Stomach (tissue), 19 donors: ENCODE measurements at places on chromosomes 1 and 21.

DNA sequence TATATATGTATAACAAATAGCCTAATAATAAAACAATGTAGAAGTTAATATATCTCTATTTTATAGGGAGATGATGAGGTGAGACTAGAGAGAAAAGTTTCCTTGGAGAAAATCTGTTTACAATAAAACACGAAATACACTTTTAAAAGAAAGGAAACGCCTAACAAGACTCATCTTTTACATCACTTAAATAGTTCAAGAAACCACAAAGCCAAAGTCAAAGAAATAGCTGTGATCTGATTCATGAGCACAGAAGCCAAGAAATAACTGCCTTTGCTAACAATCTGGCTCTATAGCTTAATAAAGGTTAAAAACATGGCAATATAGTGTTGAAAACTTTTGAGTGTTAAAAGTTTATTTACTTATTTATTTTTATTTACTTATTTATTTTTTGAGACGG is 61.5 kb downstream of the TOR3A start:
- peaks cover 6% of the 10 kb centered on the region for H3K36me3 ChIP-seq
- peaks cover 12% of the 10 kb centered on the region for H3K4me1 ChIP-seq
- no peak overlapping the region for H3K27ac ChIP-seq

DNA sequence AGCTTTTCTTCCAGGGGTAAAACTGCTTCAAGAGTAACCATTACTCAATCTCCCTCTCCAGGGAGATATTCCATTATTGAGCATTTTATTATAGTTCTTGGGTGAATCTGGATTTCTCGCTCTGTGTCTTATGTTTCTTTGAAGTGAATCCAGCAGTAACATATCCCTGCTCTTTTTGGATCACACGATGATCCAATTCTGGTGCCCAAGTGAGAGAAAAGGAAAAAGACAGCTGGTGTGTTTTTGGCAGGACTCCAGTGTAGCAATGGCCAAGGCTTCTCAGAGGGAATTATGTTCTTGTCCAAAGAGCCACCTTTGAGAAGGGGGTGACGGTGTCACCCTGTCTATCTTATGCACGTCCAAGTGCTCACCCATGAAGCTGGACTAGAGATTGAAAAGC is 140.3 kb upstream of the ERRFI1 start:
- H3K27me3 ChIP-seq: no peaks in the 10 kb centered on the region
- H3K4me3 ChIP-seq: no peak overlapping the region
- peak overlapping the region; percentile 13 for H3K27ac ChIP-seq
- no peak for DNase-seq

GRCh38 chr1:91450260-91450659 is 45.6 kb upstream of the HFM1 start:
- no peak overlapping the region for H3K27ac ChIP-seq
- no peaks in the 10 kb centered on the region for H3K36me3 ChIP-seq
- H3K4me3 ChIP-seq: no peak overlapping the region

DNA sequence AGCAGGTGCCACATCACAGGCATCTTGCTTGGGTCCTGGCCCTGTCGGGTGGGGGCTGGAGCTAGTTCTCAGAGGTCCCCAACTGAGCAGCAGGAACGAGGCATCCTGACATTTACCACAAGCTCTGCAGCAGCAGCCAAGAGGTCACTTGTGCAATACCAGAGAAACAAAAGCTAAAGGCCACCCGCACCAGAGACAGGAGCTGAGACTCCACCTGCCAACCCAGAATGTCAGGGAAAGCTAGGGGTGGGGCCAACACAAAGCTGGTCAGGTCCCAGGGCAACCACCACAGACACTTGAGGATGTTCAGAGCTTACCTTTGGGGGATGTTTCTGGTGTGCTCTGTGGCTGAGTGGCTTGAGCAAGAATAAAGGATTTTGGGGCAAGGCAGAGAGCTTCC is 13.6 kb upstream of the SYT6 start:
- no peak for DNase-seq
- no peaks in the 10 kb centered on the region for H3K36me3 ChIP-seq
- no peak overlapping the region for H3K4me3 ChIP-seq

GRCh38 chr1:11539850-11540772 is 61.2 kb downstream of the DISP3 start:
- DNase-seq: no peak
- no peak overlapping the region for H3K27ac ChIP-seq
- H3K4me3 ChIP-seq: no peak overlapping the region
- H3K4me1 ChIP-seq: no peaks in the 10 kb centered on the region
- H3K36me3 ChIP-seq: no peaks in the 10 kb centered on the region
- H3K27me3 ChIP-seq: no peaks in the 10 kb centered on the region

DNA sequence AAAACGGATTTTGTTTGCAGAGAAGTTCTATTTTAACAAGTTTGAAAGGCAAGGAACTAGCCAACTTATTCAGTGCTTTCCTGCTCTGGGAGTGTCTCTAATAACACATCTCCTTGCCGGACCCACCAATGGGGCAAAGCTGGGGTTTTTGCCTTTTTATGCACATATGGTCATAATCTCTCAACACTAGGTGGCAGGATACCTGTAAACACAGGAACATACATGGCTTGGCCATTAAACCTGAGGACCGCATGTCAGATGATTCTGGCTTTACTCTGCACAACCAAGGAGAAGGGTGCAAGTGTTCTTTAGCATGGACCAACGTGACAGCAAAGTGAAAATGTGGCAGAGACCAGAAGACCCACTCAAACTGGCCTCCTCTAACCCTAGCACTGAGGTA is 4.9 kb downstream of the TMEM9 start:
- no peak overlapping the region for H3K4me3 ChIP-seq
- H3K4me1 ChIP-seq: peaks cover 27% of the 10 kb centered on the region
- no peak overlapping the region for H3K27ac ChIP-seq
- H3K36me3 ChIP-seq: peaks cover 64% of the 10 kb centered on the region

GRCh38 chr1:17475752-17476151 is 36.3 kb upstream of the RCC2 start:
- H3K27ac ChIP-seq: no peak overlapping the region
- H3K4me3 ChIP-seq: no peak overlapping the region
- H3K36me3 ChIP-seq: no peaks in the 10 kb centered on the region
- H3K4me1 ChIP-seq: no peaks in the 10 kb centered on the region
- H3K27me3 ChIP-seq: no peaks in the 10 kb centered on the region

GRCh38 chr1:208040821-208041297 is 129.9 kb upstream of the CD34 start:
- peaks cover 9% of the 10 kb centered on the region for H3K4me1 ChIP-seq
- DNase-seq: no peak
- no peak overlapping the region for H3K4me3 ChIP-seq
- H3K27ac ChIP-seq: no peak overlapping the region
- H3K27me3 ChIP-seq: no peaks in the 10 kb centered on the region
- peaks cover 100% of the 10 kb centered on the region for H3K36me3 ChIP-seq

DNA sequence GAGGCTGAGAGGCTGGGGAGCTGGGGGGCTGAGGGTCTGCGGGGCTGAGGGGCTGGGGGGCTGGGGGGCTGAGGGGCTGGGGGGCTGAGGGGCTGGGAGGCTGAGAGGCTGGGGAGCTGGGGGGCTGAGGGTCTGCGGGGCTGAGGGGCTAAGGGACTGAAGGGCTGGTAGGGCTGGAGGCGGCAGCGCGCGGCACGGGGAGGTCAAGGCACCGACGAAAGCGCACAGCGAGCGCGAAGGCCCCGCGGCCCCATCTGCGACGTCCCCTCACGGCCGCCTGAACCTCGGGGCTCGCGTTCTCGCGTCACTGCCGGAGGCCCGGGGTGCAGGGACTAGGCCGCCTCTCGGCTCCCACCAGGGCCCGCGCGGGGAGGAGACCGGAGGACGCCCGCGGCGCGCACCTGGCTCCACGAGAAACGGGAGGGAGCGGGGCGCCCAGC is 356 bp downstream of the INTS11 start:
- H3K36me3 ChIP-seq: peaks cover 46% of the 10 kb centered on the region
- peaks cover 65% of the 10 kb centered on the region for H3K4me1 ChIP-seq
- H3K4me3 ChIP-seq: peak overlapping the region; percentile 99
- H3K27me3 ChIP-seq: no peaks in the 10 kb centered on the region
- no peak for DNase-seq
- H3K27ac ChIP-seq: peak overlapping the region; percentile 90

GRCh38 chr1:34286511-34286910 is 109.8 kb downstream of the C1orf94 start:
- no peaks in the 10 kb centered on the region for H3K36me3 ChIP-seq
- H3K27ac ChIP-seq: no peak overlapping the region
- H3K4me3 ChIP-seq: no peak overlapping the region
- DNase-seq: no peak

DNA sequence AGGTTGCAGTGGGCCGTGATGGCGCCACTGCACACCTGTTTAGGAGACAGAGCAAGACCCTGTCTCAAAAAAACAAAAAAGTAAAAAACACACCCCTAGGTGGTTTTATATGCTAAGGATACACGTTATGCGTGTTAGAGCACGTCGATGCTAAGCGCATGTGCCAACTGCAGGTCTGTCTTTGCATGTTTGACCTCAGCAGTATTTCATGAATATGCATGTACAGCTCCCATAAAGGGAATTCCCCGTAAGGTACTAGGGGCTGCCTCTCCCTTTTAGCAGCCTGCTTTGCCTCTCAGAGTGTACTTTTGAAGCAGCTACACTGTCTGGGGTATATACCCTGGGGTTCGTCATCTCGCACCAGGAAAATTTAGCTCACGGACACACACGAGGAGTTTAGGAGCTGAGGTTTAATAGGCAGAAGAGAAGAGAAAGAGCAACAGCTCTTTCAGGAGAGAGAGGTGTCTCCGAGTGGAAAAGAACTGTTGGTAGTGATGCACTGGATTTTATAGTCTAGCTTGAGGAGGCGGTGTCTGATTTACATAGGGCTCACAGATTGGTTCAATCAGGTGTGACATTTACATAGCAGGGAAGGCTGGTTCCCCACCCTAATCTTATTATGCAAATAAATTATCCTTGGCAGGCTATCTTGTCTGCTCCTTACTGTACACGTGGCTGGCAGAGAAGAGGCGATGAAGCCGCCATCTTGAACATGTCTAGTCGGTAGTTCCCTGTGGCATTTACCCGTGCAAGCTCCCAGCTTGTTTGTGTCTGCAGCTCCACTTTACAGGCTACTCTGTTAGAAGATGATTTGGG is 4.2 kb upstream of the OTUD3 start:
- no peak overlapping the region for H3K4me3 ChIP-seq
- peaks cover 29% of the 10 kb centered on the region for H3K27me3 ChIP-seq
- DNase-seq: peak; percentile 32
- no peaks in the 10 kb centered on the region for H3K36me3 ChIP-seq
- H3K4me1 ChIP-seq: peaks cover 8% of the 10 kb centered on the region

DNA sequence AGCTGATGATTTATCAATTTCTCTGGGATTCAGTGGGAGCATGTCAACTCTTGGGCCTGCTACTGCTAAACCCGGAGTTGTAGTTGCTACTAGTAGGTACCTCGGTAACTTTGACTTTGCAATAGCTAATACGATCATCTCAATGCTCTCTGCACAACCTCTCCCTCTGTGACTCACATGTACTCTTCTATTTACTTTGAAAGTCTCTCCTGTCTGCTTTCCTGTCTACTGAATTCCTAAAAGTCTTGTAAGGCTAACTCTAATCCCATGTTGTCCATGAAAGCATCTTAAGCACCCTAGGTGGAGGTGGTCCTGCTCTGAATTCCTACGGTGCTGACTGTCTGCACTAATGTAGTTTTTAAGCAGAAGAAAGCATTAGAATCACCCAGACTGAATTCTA is 29.3 kb downstream of the SLC9C2 start:
- H3K36me3 ChIP-seq: no peaks in the 10 kb centered on the region
- H3K4me1 ChIP-seq: no peaks in the 10 kb centered on the region
- no peak overlapping the region for H3K27ac ChIP-seq
- DNase-seq: no peak

GRCh38 chr1:64624218-64624713 is 120.6 kb upstream of the RAVER2 start:
- no peaks in the 10 kb centered on the region for H3K27me3 ChIP-seq
- H3K4me3 ChIP-seq: no peak overlapping the region
- peaks cover 10% of the 10 kb centered on the region for H3K4me1 ChIP-seq

GRCh38 chr1:177629526-177629925 is 340.3 kb downstream of the SEC16B start:
- H3K4me1 ChIP-seq: no peaks in the 10 kb centered on the region
- no peak overlapping the region for H3K27ac ChIP-seq
- no peak for DNase-seq
- H3K4me3 ChIP-seq: no peak overlapping the region
- H3K36me3 ChIP-seq: no peaks in the 10 kb centered on the region

GRCh38 chr21:31042080-31042464 is 3.8 kb upstream of the KRTAP19-8 start:
- no peaks in the 10 kb centered on the region for H3K36me3 ChIP-seq
- no peaks in the 10 kb centered on the region for H3K27me3 ChIP-seq
- no peak overlapping the region for H3K4me3 ChIP-seq
- DNase-seq: no peak
- H3K27ac ChIP-seq: no peak overlapping the region

GRCh38 chr1:62688687-62689085 is 500 bp upstream of the DOCK7 start:
- H3K4me1 ChIP-seq: peaks cover 49% of the 10 kb centered on the region
- H3K27ac ChIP-seq: peak overlapping the region; percentile 93
- no peaks in the 10 kb centered on the region for H3K27me3 ChIP-seq
- DNase-seq: no peak
- H3K4me3 ChIP-seq: peak overlapping the region; percentile 65

- H3K4me3 ChIP-seq: no peak within 1 kb of the TSS
- no peaks in the 10 kb centered on the region for H3K27me3 ChIP-seq
- DNase-seq: peak; percentile 85
- H3K36me3 ChIP-seq: no peaks in the 10 kb centered on the region
- peaks cover 14% of the 10 kb centered on the region for H3K4me1 ChIP-seq
Measured at GRCh38 chr1:230713915-230714764, at the start of gene AGT. Gene AGT, minus strand, starts transcription at chr1:230714122. Its CDS starts 3,299 bp downstream, at chr1:230710823.

- H3K4me3 ChIP-seq: peak overlapping the region; percentile 63
- H3K36me3 ChIP-seq: no peaks in the 10 kb centered on the region
- peak overlapping the region; percentile 100 for H3K27ac ChIP-seq
- DNase-seq: peak; percentile 87
Measured at GRCh38 chr1:169484683-169485430, 887 bp downstream of the SLC19A2 start.

- no peaks in the 10 kb centered on the region for H3K27me3 ChIP-seq
- no peak overlapping the region for H3K27ac ChIP-seq
- no peak overlapping the region for H3K4me3 ChIP-seq
Measured at GRCh38 chr1:62428351-62428750, 8.5 kb upstream of the USP1 start.

DNA sequence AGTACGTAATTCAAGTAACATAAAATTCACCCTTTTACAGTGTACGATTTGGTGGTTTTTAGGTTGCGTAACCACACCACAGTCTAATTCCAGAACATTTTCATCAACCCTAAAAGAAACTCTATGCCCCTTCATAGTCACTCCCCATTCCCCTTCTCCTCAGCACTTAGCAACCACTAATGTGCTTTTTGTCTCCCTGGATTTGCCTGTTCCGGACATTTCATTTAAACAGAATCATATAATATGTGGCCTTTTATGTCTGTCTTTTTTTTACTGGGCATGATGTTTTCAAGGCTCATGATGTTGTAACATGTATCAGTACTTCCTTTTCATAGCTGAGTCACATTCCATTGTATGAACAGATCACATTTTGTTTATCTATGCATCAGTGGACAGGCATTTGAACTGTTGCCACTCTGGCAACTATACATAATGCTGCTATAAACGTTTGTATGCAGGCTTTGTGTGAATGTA is 20.8 kb downstream of the OBSCN start:
- peaks cover 9% of the 10 kb centered on the region for H3K4me1 ChIP-seq
- no peak for DNase-seq
- H3K27me3 ChIP-seq: no peaks in the 10 kb centered on the region
- H3K36me3 ChIP-seq: peaks cover 52% of the 10 kb centered on the region
- no peak overlapping the region for H3K27ac ChIP-seq
